Right lung (tissue), 10 donors: ENCODE measurements at places on chromosomes 7 and 10.
A peak's percentile ranks its signal among the peaks of the same experiment; 100 is the strongest.

DNA sequence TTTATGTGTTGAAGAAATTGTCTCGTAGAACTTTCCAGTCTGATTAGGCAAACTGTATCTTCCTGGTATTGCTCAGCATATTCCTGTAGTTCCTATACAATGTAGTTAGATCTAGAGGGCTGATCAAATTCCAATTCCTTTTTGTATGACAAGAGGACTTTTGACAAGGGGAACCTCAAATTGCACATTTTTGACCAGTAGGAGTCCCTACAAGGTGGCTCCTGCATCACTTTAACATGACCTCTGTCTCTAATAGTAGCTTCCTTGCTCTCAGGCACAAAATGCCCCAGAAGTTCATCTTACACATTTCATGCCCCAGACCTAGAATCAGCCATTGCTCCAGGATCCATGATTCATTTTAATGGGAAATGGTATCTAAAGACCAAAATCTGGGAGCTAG, 18.7 kb downstream of the HERPUD2 start:
- no peak for DNase-seq

DNA sequence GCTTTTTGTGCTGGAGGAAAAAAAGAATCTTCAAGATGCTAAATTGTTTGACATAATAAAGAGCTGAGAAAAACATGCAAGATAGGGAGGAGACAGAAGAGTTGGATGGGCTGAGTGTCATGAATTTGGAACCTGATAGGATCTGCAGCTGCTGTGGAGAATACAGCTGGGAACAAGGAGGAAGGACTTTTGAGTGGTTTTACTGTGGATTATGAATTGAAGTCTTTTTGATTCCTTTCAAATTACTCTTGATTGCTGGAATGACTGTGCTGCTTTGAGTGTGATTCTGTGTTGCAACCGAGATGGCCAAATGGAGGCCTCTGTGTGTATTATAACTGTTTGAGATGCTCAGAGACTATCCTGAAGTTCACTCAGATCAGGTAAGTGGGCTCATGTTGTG, 4.0 kb downstream of the EFCAB10 start:
- DNase-seq: peak; percentile 40

GRCh38 chr10:18450298-18450697, 201.1 kb downstream of the NSUN6 start:
- no peak for DNase-seq

- DNase-seq: no peak
Observed at GRCh38 chr10:117553142-117553814, 10.7 kb downstream of the EMX2 start.

DNA sequence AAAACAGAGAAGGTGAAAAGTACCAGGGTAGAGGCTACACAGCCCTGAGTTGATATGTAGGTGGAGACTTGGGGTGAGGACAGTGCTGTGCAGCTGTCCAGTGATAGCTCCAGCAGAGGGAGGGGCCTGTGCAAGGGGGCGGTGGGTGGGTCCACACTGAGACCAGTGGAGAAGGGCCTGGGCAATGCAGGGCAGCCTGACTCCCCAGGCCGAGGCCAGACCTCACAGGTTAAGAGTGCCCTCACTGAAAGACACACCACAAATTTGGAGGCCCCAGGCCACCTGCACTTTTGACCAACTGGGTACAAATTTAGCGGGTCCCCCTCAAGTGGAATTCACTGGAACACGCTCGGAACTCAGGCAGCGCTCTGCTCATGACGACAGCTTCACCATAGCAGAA, 6.7 kb upstream of the RASGEF1A start:
- DNase-seq: no peak

DNA sequence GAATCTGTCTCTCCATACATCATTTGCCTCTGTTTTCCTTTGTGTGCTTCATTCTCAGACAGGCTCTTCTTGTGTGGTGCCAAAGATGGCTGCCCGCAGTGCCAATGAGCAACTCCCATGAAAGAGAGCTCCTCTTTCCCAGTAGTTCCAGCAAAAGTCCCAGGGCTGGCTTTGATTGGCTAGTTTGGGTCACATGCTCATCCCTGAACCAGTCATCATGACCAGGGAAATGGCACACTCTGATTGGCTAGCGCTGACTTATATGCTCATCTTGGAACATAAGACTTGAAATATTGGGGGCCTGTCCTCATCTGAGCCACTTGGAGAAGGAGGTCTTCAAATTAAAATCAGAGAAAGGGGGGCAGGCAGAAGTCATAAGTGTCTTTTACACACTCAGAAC, 112.7 kb downstream of the CDH23 start:
- DNase-seq: no peak

DNA sequence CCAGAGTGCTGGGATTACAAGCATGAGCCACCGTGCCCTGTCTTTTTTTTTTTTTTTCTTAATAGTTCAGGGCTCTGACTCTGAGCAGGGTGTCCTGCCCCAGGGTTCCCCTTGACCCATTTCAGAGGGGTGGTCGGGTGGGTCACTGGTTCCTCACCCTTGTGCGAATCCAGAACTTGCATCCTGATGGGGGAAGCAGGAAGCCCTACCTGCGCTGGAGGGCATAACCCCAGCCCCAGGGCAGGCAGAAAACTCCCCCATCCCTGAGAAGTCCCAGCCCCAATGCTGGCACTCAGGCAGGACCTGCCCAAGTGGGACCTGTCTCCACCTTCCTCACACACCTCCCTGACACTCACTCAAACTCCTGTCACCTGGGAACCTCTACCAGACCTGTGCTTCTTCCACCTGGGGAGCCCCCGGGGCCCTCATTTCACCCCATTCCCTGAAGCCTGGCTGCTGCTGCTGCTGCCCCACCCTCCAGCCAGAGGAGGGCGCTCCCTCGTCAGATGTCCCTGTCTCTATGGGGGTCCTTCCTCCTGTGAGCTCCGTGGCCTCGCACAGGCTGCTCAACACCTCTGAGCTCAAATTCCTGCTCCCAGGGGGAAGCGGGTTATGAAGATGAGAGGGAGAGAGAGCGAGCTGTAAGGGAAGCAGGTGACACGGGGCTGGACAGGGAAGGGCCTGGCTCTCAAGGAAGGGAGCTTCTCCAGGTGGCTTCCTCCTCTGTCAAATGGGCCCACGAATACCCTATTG, 15.1 kb upstream of the ZNF273 start:
- DNase-seq: no peak

DNA sequence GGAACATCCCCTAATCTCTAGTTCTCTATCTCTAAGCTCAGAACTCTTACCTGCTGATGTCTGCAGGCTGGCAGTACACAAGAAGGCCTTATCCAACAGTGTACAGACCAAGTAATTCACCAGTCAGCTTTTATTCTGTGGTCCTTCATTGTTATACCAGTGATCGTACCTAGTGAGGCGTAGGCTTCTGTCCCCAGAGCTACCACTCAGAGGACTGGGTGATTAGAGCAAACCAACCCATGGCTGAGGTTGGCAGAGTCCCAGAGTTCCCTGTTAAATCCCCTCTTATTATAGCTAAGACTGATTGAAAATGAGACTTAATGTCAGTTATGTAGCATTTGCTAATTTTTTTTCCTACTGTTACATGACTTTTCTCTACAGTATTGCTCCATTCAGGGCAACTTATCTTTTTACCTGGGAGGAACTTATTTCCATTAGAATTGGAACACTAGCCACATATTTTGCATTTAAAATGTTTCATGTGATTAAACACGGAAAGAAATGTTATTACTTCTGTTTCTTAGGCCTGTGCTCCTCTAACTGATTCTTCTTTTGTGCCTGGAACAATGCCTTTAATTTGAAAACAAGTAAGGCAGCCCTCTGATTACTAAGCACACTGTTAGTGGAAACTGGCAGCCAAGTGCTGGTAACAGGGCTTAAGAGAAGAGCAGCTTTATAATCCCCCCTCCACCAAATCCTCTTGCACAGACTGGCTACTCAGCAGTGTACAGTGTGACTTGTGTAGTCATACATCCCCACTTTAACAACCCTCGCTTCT, 127.2 kb downstream of the LRRC4 start:
- DNase-seq: no peak

DNA sequence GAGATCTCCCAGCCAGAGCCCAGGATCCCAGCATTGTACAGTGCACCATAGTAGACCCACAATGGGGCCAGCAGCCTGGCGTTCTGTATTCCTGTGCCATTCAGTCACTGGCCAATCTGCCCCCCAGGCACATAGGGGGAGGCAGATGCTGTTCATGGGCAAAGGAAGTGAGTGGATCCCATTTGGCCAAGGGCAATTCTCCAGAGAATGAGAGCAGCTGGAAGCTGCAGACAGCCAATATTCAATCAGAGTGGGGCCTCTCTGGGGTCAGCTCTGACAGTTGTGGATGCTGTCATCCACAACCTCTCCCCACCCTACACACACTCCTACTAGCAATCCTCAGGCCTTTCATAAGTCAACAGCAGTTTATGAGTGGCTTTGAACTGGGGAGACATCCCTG, 17.5 kb downstream of the STEAP1B start:
- no peak for DNase-seq

DNA sequence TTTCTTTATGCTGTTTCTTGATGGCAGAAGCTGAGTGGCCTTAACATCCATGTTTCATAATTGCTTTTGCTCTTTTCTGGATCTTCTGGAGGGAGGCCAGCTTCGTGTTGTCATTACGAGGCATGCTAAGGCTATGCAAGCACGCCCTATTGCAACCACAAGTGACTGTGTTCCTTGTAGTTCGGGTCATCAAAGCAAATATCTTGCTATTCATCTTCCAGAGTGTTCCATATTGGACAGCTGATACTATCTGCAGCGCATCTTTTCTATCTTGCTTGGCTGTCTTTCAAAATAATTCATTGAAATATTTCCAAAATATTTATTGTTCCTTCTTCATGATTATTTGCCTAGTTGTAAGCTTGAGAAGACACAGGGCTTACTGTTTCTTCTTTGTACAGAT, 5.0 kb downstream of the EPHB6 start:
- DNase-seq: peak; percentile 47

DNA sequence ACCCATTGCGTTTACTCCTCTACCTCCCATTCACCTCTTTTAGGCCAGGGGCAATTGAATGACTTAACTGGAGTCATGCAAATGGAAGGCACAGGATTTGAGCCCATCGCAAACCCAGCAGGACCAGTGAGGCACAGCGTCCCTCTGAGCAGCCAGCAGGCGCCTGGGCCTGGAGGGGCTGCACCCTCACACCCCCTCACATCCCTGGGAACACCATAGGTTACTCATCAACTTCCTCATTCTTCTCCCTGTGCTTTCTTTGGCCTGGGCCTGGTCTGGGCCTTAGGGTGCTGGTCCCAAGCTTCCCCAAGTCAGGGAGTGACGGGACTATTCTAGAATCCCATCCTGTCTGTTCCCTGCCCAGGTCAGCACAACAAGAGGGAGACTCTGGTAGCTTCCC, 169.4 kb upstream of the EEPD1 start:
- DNase-seq: no peak

DNA sequence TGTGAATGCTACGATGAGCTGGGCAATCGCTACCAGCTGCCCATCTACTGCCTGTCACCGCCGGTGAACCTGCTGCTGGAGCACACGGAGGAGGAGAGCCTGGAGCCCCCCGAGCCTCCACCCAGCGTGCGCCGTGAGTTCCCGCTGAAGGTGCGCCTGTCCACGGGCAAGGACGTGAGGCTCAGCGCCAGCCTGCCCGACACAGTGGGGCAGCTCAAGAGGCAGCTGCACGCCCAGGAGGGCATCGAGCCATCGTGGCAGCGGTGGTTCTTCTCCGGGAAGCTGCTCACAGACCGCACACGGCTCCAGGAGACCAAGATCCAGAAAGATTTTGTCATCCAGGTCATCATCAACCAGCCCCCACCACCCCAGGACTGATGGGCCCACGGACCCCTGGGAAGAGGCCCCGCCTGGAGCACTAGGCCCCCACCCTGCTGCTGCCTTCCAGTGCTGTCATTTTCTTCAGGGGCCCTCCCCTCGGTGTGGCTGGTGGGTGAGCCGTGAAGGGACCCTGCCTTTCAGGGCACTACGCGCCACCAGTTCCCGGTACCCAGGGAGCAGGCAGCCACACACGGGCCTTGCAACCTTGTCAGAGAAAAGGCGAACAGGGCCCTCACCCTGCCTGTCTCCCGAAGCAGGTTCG, 2.3 kb upstream of the ANKRD2 start:
- no peak for DNase-seq

DNA sequence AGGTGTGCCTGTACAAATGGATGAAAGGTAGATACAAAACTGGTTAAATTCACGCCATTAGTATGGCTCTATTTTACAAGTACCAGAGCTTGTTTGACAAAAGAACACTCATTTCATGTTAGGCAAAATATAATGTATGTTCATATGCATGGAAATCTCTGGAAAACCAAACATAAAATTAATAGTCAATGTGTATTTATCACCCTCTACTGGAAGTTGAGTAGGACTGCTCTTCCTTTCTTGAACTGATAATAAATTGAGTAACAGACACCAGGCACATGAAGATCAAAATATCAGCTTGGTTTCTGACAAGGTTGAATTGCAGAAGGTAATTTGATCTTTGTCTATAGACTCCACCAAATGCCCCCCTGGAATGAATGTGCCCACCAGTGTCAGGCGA, 19.8 kb upstream of the AKR1B1 start:
- no peak for DNase-seq

GRCh38 chr7:28988810-28989209, 30.7 kb upstream of the TRIL start:
- DNase-seq: no peak

DNA sequence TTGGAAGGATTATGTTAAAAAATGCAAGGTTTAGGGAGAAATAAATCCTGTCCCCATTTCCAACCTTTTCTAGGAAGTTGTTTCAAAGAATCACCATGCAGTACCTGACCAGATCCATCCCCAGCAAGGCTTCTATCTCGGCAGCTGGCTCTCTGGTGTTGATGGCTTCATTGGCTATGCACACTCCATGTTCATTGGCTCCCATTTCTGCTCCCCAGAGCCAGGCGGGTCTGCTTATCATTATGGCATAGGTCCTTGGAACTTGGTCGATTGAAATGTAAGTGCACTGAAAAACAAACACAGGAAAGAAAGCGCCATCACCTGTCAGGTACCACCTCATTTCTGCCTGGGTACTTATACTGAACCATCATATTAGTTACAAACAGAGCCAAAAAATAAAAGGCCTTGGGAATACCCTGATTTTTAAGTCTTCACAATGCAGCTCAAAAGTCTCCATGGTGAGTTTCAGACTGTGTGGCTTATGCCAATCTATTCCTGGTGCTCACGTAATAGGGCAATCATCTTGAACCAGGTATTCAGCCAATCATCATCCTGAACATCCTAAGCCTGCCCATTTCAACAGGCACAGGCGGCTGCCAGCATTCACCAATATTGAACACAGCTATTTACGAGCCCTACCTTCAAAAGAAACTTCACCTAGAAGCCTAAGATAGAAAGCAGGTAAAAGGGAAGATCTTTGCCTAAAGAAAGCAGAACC, 34.4 kb downstream of the SCRN1 start:
- DNase-seq: no peak

DNA sequence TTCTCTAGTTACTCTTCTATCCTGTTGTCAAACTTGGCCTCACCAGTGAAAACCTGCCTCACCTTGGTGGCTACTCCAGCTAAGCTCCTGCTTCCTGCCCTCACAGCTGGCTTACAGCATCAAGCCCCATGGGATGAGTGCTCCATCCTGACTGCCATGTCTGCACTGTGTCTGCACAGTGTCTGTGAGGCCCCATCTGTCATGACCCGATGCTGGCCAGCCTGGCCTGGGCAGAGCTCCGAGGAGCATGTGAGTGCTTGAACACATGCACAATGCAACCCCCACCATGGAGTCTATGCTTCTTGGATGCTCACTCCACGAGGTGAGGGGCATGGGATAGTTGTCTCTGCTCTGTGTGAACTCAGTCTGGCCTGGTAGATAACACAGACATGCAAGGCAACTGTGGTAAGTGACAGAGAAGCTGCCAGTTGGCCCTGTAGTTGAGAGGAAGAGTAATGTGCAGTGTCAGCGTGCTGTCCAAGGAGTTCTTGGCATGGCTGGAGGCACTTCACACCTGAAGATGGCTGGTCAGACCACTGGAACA, 207.1 kb upstream of the ZNF32 start:
- no peak for DNase-seq

- no peak for DNase-seq
Observed at GRCh38 chr10:62759599-62760175, 44.8 kb upstream of the ADO start.
